Osteoblast (primary cell): ENCODE measurements at places on chromosomes 5 and 9. TPM values are rescaled to one million over a fixed set of nuclear protein-coding genes. Genes with fewer than 3 reads are reported as not detected.

PCDHGA3 gene
- 2.4 and 2.9 TPM in 2 replicates for total RNA-seq

TAF11L5 gene
- not detected in 2 replicates for total RNA-seq

LCN15 gene
- not detected in 2 replicates for total RNA-seq

PGM5 gene
- total RNA-seq: 0.36 and 1.2 TPM in 2 replicates

ANKRD31 gene
- 0.29 and 0.36 TPM in 2 replicates for total RNA-seq

CCT5 gene
- 237 and 238 TPM in 2 replicates for total RNA-seq

GLRA1 gene
- total RNA-seq: not detected in 2 replicates

GKAP1 gene
- total RNA-seq: 1.1 and 1.5 TPM in 2 replicates

GRCh38 chr9:5041390-5042115 lies 56.5 kb downstream of the JAK2 start:
- no peak for DNase-seq
- peaks cover 15% of the 10 kb centered on the region for H3K36me3 ChIP-seq

DNA sequence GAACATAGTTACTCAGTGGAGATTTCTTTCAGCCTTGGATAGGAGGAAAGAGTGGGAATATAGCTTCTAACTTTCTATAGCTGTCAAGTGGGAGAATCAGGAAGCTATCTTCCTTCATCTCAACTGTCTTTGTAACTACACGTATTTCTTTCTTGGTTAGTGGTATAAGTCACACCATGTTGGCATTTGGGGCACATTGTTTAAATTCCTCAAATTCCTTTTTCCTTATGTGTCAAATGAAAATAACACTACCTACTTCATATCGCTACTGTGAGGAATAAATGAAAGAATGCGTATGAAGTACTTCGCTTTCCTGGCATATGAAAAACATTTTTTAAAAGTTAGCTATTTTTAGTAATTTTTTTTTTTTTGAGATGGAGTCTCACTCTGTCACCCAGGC lies 1082.5 kb upstream of the WWC1 start:
- H3K27ac ChIP-seq: peak overlapping the region; percentile 58
- no peaks in the 10 kb centered on the region for H3K36me3 ChIP-seq
- H3K4me3 ChIP-seq: no peak overlapping the region
- H3K4me1 ChIP-seq: peaks cover 13% of the 10 kb centered on the region
- DNase-seq: peak; percentile 66
- no peaks in the 10 kb centered on the region for H3K27me3 ChIP-seq

DNA sequence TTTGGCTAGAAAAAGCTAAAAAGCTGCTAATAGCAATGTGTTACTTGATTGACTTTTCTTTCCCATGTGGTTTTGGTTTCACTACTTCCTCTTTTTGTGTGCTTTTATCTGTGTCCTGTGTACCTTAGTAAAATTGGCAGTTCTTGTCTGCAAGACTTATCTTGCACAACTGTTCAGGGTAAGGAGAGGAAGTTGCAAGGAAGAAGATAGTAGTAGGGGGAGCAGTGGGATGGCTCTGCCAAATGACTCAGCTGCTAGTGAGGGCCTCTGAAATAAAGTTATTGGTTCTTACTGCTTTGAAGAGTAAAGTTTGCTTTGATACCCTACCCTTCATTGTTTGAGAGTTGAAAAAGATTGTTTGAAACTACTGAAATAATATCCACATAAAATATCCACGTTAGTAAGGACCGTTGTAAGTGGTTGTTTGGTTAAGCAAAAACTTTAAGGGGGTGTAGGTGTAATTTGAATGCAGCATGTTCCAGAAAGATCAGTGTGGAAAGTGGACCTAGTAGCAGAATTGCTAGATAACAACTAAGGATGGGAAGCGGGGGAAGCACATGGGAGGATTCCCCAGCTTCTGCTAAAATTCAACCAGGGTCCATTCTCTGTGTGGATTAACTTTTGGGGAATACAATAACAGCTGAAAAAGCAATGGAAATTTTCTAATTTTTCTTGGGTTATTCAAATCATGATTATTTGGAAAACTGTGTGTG lies 123.5 kb downstream of the SCAMP1 start:
- H3K4me1 ChIP-seq: peaks cover 9% of the 10 kb centered on the region
- peak overlapping the region; percentile 57 for H3K27ac ChIP-seq
- H3K27me3 ChIP-seq: no peaks in the 10 kb centered on the region
- DNase-seq: no peak
- H3K36me3 ChIP-seq: peaks cover 14% of the 10 kb centered on the region
- no peak overlapping the region for H3K4me3 ChIP-seq

DNA sequence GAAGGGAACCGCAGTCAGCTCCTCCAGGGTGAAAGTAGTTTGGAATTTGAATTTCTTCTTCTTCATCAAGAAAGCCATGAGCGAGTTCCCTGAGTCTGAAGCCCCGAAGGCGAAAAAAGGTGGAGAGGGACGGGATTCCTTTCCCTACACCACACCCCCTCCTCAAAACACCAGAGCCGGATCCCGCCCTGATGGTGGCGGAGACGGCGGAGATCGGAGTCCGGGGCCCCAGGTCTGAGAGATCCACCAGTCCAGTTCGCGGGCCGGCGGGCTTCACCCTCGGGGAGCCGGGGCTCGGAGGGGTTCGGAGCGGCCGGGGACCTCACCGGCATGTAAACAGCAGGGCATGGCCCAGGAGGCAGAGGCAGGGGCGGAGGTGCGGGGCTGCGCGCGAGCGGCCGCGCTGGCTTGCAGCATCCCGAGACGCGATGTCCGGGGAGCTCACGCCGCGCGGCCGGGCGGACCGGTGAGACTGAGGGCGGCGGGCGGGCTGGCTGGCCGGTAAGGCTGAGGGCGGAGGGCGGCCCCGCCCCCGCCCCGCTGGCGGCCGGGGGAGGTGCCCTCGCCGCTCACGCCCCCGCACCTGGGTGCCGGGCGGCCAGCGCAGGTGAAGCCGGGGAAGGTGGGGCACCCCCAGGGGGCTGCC lies 606 bp downstream of the EEIG1 start:
- peak overlapping the region; percentile 58 for H3K27ac ChIP-seq
- peaks cover 43% of the 10 kb centered on the region for H3K4me1 ChIP-seq
- H3K4me3 ChIP-seq: peak overlapping the region; percentile 89
- no peaks in the 10 kb centered on the region for H3K27me3 ChIP-seq

DNA sequence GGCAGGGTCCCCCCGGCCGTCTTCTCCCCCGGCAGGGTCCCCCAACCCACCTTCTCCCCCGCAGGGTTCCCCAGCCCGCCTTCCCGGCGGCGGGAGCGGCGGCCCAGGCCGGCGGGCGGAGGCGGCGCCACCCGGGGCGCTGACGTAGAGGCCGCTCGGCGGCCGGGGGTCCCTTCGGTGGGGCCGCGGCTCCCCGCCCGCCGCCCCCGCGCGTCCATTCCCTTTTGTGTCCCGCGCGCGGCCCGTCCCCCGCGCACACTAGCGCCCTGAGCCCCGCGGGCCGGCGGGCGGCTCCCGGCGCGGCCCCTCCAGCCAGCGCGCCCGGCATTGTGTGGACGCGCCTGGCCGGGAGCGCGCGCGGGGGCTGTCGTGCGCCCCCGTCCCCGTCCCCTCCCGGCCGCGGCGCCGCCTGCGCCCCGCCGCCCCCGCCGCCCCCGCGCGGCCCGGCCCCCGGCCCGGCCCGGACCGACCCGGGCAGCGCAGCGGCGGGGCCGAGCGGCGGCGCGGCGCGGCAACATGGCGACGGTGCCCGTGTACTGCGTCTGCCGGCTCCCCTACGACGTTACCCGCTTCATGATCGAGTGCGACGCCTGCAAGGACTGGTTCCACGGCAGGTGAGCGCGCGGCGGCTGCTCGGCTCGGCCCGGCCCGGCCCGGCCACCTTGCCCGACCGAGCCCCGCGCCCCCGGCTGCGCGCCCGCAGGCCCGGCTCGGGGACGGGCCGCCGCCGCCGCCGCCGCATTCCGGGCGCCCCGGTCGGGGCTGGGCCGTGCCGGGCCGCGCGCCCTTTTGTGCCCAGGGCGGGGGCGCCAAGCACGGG lies at the start of gene PHF2:
Gene PHF2 (plus strand): TSS at position 327 of the 820 bp plus-strand sequence. CDS start 190 bp downstream, at position 517.
- peak; percentile 96 for DNase-seq
- peak within 1 kb of the TSS; percentile 66 for H3K27ac ChIP-seq
- H3K4me1 ChIP-seq: peaks cover 16% of the 10 kb centered on the region
- no peaks in the 10 kb centered on the region for H3K36me3 ChIP-seq

GRCh38 chr9:3049636-3050035 lies 205.7 kb upstream of the PUM3 start:
- no peak for DNase-seq
- no peak overlapping the region for H3K27ac ChIP-seq
- no peaks in the 10 kb centered on the region for H3K36me3 ChIP-seq
- no peaks in the 10 kb centered on the region for H3K4me1 ChIP-seq

- no peak overlapping the region for H3K4me3 ChIP-seq
- no peaks in the 10 kb centered on the region for H3K27me3 ChIP-seq
- H3K27ac ChIP-seq: no peak overlapping the region
- H3K36me3 ChIP-seq: no peaks in the 10 kb centered on the region
Measured at GRCh38 chr9:126367139-126367538, 40.5 kb downstream of the MVB12B start.

GRCh38 chr9:129334105-129334935 lies 156.3 kb upstream of the IER5L start:
- H3K27me3 ChIP-seq: no peaks in the 10 kb centered on the region
- H3K4me1 ChIP-seq: peaks cover 57% of the 10 kb centered on the region
- DNase-seq: peak; percentile 98
- peak overlapping the region; percentile 76 for H3K27ac ChIP-seq
- H3K4me3 ChIP-seq: peak overlapping the region; percentile 39
- H3K36me3 ChIP-seq: no peaks in the 10 kb centered on the region

DNA sequence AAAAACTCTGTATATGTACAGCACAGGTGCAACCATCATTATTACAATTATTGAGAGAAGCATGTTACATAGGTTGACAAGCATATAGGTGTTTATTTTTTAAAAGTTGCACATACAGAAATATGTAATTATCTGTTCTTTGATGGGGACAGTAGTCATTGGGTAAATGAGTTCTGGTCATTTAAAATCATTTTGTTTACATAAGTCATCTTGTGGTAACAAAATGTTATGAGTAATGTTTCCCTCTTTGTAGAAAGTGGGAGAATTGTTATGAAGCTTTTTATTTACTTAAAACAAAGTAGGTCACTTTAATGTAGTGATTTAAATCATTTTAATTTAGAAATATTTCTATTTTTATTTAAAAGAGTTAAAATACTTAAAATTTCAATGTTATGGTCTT lies 33.8 kb upstream of the FBXL17 start:
- no peaks in the 10 kb centered on the region for H3K27me3 ChIP-seq
- no peak for DNase-seq
- H3K4me1 ChIP-seq: no peaks in the 10 kb centered on the region
- H3K27ac ChIP-seq: no peak overlapping the region
- no peak overlapping the region for H3K4me3 ChIP-seq
- no peaks in the 10 kb centered on the region for H3K36me3 ChIP-seq

GRCh38 chr9:88191456-88191855 lies 53.2 kb upstream of the SPATA31C2 start:
- H3K4me1 ChIP-seq: no peaks in the 10 kb centered on the region
- H3K36me3 ChIP-seq: no peaks in the 10 kb centered on the region
- no peak for DNase-seq
- H3K4me3 ChIP-seq: no peak overlapping the region

GRCh38 chr9:34328500-34328986 lies 525 bp downstream of the KIF24 start:
- H3K27ac ChIP-seq: peak overlapping the region; percentile 89
- H3K36me3 ChIP-seq: no peaks in the 10 kb centered on the region
- DNase-seq: peak; percentile 29
- H3K4me3 ChIP-seq: peak overlapping the region; percentile 91
- peaks cover 21% of the 10 kb centered on the region for H3K4me1 ChIP-seq
- H3K27me3 ChIP-seq: no peaks in the 10 kb centered on the region

- no peaks in the 10 kb centered on the region for H3K4me1 ChIP-seq
- H3K36me3 ChIP-seq: no peaks in the 10 kb centered on the region
- H3K4me3 ChIP-seq: no peak overlapping the region
- H3K27ac ChIP-seq: no peak overlapping the region
- no peak for DNase-seq
- H3K27me3 ChIP-seq: no peaks in the 10 kb centered on the region
Measured at GRCh38 chr9:7333719-7334118, 465.9 kb downstream of the DMAC1 start.

- no peak overlapping the region for H3K4me3 ChIP-seq
- peaks cover 11% of the 10 kb centered on the region for H3K4me1 ChIP-seq
- peak; percentile 75 for DNase-seq
- H3K27ac ChIP-seq: no peak overlapping the region
- H3K27me3 ChIP-seq: no peaks in the 10 kb centered on the region
Measured at GRCh38 chr5:390623-391491, 52.1 kb upstream of the EXOC3 start.

GRCh38 chr5:135996611-135997010 lies 32.2 kb upstream of the TGFBI start:
- peaks cover 58% of the 10 kb centered on the region for H3K4me1 ChIP-seq
- H3K27me3 ChIP-seq: no peaks in the 10 kb centered on the region
- DNase-seq: peak; percentile 79
- peak overlapping the region; percentile 96 for H3K27ac ChIP-seq
- H3K4me3 ChIP-seq: peak overlapping the region; percentile 34

DNA sequence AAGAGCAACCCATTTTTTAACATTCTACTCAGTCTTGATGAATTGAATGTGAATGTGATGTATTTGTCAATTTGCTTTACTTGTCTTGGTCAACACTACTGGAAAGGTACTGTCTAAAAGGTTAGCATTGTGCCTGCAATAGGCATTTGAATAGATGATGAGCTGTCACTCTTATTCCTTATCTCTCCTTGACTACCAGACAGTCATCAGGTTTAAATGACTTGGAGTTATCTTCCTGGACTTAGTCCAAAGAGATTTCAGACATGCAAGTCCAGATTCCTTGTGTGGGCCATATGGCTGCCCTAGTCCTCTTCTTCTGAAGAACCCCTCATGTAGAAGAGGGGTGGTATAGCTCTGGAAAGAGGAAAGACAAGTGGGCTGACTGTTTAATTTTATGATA lies 4.8 kb downstream of the ARHGEF28 start:
- no peak for DNase-seq
- H3K36me3 ChIP-seq: no peaks in the 10 kb centered on the region
- H3K4me3 ChIP-seq: no peak overlapping the region
- H3K27me3 ChIP-seq: no peaks in the 10 kb centered on the region
- no peak overlapping the region for H3K27ac ChIP-seq

DNA sequence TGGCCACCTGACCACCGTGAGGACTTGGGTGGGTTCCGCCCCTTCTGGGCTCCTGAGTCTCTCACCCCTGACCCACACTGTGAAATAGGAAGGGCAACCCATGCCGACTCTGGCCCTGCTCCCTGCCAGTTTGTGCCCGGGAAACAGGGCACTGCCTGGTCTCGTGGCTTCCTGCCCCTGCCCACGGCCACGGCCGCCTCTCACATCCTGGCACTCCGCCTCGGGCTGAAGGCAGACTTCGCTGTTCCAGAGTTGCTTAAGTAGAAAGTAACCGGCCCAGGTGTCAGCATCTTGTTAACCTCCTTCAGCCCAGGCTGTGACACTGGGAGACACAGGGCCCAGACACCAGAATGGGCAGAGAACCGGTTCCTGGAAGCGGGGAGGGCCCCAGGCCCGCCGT lies 68.7 kb upstream of the RNU6ATAC start:
- no peak overlapping the region for H3K27ac ChIP-seq
- no peak overlapping the region for H3K4me3 ChIP-seq
- no peaks in the 10 kb centered on the region for H3K36me3 ChIP-seq

- no peaks in the 10 kb centered on the region for H3K4me1 ChIP-seq
- DNase-seq: no peak
- no peaks in the 10 kb centered on the region for H3K27me3 ChIP-seq
- H3K36me3 ChIP-seq: no peaks in the 10 kb centered on the region
- H3K27ac ChIP-seq: no peak overlapping the region
Measured at GRCh38 chr9:73412874-73413273, 261.2 kb downstream of the ANXA1 start.
